AG04449 (cell line): ENCODE measurements at places on chromosomes 7 and 10.

- no peak for DNase-seq
These were observed 19.2 kb upstream of the TTYH3 start for GRCh38 chr7:2612445-2613097.

DNA sequence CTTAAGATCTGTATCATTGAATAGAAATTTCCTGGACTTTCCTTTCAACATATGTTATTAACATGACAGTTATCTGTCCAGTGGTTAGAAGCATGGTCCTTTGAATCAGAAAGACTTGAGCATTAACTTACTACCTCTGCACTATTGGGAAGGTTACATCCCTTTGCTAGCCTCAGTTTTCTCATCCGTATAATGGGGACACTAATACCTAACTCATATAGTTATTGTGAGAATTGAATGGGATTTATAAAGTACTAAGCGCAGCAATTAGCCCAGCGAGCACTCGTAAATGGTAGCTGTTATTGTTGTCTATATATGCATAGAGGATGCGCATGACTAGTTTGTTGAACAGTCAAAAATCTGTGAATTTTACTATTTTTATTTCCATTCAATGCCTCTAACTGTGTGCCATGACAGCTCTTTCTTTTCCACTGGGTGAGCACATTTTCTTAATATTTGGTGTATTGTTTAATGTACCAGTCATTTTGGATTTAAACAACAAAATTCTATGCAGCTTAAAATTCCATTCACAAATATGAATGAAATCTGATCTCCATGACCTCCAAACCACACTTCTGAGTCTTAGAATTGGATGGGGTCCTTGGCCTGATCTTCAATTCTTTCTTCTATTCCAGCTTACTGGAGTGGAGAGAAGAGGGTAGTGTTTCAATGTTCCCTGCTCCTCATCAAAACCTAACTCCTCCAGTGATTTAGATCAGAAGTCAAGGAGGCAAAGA, 65.0 kb downstream of the CACNB2 start:
- DNase-seq = no peak

GRCh38 chr7:151690606-151691005, 170.9 kb upstream of the RHEB start:
- DNase-seq = no peak

DNA sequence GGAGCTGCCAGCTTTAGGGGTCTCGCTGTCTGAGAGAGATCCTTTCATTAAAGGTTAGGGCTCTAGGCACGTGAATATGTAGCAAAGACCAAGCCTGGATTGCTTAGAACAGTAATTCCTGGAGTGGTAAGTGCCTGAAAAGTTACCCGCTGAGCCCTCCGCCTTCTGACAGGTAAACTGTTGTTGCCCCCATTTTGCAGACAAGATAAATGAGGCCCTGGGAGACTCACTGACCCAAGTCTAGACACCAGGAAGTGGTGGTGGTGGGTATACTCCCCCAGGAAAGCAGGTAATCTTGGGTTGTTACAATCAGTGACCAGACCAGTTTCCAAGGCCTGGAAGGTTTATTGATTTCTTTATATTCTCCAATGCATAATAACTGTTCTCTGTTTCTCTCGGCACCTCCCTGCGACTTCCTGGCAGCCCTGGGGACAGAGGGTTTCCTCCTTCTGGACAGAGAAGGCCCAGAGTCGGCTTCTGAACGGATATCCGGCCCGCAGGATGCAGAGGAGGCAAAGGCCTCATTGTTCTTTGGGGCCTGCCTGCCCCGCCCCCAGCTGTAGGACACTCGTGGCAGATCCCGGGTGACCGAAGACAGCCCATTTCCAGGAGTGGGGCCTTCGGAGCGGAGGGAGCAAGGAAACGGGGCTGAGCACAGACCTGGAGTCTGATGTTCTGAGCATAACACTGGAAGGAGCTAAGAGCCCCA, 1.3 kb upstream of the GRK5 start:
- DNase-seq = no peak

GRCh38 chr7:94253686-94254085, 141.0 kb upstream of the COL1A2 start:
- no peak for DNase-seq

DNA sequence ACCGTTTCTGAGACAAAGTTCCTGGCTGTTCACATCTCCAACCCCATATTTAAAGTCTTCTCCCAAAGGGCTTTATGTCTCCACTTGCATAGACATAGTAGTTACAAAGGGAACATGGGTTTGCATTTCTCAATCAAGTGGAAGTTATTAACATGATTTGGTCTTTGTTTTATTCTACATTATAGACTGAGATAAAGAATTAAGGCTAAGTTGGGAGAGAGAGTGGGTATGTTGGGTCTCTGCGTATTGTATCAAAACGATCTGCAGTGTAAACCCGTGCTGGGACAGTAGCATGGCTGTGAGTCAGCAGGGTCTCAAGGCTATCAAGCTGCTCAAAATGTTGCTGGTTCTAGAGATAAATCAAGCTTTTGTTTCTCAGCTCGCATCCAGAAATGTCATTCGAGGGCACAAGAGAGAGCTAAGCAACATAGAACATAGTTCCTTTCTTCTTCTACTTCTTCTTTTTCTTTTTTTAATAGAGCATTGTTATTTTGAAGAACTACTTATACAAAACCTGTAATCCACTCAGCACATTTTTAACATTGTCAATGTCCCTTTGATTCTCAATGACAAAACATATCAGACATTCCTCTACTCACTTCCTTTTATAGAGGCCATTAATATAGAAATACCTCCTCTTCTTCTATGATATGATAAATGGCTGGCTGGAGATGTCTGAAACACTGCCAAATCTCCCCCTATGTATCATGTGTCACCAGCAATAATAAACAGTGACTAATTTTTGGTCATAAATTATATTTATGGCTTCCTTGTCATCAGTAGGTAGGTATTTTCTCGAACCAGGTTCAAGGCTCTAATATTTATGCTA, 34.5 kb upstream of the RHOBTB1 start:
- DNase-seq = no peak

GRCh38 chr10:97102441-97102840, 83.3 kb downstream of the SLIT1 start:
- DNase-seq = no peak

- no peak for DNase-seq
These were observed 88.3 kb upstream of the PDGFA start for GRCh38 chr7:607938-608337.

DNA sequence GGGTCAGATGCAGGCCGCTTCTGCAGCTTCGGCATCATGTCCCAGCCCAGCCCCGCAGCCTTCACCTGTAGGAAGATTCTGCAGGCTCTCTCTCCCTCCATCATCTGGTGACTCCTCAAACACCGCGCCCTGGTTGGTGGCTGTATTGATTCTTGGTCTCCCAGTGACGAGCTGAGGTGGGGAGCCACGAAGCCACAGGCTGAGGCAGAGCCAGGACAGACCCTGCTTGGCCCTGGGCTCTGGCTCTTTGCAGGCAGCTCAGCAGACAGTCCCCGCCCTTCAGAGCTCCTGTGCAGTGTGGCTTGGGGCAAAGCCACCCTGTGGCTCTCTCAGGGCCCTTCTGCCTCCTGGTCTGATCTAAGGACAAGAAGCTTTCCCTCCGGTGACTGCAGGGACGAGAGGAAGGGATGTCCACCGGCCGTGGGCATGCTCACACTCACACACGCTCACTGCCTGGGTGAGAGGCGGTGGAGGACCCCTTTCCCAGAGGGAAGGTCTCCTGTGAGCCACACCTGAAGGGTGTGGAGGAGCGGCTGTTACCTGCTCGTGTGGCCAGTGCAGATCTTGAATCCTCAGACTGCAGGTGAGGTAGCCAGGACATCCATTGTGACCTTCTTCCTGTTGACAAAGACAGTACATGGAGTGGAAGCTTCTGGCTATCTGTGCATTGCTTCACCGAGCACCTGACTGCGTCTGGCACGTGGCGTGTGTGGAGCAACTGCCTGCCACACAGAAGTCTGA, 79.6 kb downstream of the INPP5A start:
- no peak for DNase-seq

GRCh38 chr10:75978213-75978612, 546.8 kb downstream of the LRMDA start:
- DNase-seq = no peak

DNA sequence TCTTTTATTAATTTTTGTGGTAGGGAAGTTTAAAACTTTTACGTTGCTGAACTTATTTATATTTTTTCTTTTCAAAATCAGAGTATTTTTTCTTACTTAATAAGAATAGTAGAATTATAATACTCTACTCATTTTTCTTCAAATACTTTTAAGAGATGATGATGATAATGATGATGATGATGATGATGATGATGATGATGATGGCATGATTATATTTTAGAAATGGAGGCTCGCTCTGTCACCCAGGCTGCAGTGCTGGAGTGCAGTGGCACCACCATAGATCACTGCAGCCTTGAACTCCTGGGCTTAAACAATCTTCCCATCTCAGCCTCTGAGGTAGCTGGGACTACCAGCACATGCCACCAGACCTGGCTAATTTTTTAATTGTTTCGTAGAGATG, 118.3 kb upstream of the FAM171A1 start:
- no peak for DNase-seq

DNA sequence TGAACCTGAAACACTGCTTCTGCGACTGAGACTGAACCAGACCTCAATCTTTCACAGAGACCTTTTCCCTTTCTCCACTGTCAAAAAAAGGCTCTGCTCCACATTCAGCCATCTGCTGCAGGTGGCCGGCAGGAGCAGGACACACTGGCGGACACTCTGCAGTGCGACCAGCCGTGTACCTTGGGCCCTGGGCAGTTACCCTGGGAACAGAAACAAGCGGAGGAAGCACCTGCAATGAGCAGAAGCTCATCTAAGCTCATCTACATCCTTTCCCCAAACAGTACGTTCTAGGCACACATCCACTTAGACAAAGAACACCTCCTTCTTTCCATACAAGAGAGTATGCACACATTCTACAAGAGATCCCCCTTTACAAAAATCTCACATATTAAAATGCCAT, 22.8 kb downstream of the VOPP1 start:
- DNase-seq = no peak

GRCh38 chr7:115782696-115783490, 247.7 kb downstream of the TFEC start:
- DNase-seq = no peak

DNA sequence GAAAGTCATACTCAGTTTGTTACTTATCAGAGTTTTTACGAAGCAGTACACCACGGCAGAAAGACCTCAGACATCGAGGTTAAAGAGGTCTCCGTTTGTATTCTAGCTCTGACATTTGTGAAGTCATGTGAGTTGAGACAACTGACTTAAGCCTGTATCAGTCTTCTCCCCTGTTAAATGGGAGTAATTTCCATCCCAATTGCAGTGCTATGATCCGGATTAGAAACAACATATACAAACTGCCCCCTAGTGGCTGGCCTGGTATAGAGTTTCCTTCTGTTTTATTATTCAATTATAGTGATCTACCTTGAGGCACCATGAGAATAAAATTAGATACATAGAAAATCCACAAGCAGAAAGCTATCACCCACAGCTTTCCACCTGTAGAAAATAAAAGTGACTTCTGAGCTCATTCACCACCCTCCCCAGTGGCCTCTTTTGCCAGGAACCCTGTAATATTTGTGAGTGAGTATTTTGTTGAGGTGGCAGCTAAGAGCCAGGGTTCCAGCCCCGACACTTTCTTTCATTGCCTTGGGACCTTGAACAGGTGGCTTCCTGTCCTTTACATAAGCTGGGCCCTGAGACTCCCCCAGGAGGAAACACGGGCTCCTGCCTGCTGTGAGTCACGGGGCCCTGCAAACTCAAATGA, 607.2 kb upstream of the MGMT start:
- no peak for DNase-seq

DNA sequence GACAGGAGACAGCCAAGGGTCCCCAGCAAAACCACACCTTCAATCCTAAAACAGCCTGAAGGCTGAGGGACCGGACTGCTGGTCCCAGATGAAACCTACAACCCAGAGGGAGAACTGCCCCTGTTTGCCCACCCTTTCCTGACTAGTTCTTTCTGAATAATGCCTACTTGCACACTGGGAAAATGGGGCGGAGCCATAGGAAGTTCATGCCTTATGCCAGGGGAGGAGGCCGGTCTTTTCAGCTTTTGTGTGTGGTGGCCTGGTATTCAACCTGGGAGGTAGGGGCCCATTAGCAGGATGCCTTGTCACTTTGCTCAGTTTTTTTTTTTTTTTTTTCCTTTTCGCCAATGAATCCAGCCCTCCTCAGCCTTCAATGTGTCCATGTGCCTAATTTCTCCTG, 20.7 kb downstream of the TOMM7 start:
- DNase-seq = no peak

DNA sequence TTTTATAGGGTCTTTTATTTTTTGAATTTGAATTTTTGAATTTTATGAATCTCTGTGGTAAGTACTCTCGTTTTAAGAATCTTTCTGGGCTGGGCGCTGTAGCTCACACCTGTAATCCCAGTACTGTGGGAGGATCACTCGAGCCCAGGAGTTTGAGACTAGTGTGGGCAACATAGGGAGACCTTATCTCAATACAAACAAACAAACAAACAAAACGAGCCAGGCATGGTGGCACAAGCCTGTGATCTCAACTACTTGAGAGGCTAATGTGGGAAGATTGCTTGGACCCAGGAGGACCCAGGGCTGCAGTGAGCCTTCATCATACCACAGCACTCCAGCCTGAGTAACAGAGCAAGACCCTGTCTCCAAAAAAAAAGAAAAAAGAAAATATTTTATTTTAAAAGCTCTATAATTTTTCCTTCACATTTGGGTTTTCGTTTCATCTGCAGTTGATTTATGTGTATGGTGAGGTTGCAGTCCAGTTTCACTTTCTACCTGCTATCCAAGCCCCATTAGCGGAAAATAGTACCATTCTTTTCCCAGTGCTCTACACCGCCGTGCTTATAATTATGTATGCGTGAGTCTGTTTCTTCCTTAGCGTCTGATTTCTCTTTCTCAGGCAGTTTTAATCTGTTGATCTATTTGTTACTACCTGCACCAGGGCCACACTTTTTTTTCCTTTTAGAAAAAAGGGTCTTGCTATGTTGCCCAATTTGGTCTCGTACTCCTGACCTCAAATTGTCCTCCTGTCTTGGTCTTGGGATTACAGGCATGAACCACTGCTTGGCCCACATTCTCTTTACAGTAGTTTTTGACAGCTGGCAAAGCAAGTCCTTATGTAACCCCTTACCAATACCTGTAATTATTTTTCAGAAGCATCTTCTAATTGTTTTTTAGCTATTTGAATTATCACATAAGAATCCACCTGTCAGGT, 21.7 kb downstream of the TRIM24 start:
- no peak for DNase-seq

- no peak for DNase-seq
These were observed at the start of gene PLEKHS1 for GRCh38 chr10:113751181-113751732. Gene PLEKHS1 (plus strand): TSS chr10:113751682. CDS start chr10:113755278, 3,596 bp downstream.

DNA sequence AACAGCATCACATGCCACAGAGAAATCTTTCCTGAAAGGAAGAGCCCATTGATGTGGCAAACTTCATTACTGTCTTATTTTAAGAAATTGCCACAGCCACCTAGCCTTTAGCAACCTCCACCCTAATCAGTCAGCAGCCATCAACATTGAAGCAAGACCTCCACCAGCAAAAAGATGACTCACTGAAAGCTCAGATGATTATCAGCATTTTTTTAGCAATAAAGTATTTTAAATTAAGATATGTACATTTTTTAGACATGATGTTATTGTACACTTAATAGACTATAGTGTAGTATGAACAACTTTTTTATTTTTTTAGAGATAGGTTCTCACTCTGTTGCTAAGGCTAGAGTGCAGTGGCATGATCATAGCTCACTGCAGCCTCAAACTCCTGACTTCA, 14.8 kb downstream of the STEAP1B start:
- peak; percentile 24 for DNase-seq
